Effector CD8-positive, alpha-beta T cell (primary cell): ENCODE measurements at places on chromosomes 2 and 18.

- no peak for DNase-seq
Measured at GRCh38 chr2:176018708-176019107, 16.6 kb upstream of the LNPK start.

DNA sequence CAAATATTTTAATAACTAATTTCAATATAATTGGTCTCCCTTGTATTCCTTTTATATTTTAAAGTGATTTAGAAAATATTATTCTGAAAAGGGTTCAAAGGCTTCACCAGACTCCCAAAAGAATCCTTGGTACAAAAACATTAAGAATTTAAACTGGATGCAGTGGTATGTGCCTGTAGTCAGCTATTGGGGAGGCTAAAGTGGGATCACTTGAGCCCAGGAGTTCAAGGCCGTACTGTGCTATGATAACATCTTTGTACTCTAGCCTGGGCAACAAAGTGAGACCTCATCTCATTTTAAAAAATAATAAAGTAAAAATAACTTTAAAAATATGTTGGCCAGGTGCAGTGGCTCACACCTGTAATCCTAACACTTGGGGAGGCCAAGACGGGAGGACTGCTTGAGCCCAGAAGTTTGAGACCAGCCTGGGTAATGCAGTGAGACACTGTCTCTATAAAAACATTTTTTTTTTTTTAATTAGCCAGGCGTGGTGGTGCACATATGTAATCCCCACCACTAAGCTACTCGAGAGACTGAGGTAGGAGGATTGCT is 14.7 kb downstream of the NCL start:
- no peak for DNase-seq

- no peak for DNase-seq
Measured at GRCh38 chr2:193749485-193749884, 1554.8 kb upstream of the TMEFF2 start.

DNA sequence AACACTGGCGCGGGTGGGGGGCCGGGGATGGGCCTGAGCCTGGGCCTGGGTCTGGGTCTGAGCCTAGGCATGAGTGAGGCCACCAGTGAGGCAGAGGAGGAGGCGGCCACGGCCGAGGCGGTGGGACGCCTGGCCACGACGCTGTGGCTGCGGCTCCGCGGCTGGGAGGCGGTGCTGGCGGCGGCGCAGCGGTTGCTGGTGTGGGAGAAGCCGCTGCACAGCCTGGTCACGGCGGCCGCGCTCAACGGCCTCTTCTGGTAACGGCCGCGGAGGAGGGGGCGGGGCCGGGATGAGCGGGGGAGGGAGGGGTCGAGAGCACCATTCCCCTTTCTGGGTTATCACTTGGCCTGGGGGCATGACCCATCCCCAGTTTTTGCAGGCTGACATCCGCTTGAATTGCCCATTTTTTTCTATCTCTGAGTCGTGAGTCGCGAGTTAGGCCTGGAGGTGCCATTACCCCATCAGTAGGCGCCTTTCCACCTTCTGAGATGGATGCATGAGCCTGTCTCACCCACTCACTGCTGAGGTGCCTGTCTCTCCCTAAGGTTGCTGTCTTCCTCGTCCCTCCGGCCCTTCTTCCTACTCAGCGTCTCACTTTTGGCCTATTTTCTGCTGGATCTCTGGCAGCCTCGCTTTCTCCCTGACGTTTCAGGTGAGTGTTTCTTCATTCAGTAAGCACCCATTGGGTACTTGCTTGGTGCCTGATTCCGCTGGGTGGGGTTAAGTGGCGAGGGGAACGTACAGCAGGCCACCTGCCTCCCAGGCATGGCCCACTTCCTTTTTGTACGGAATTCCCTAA is 501 bp downstream of the RETREG2 start:
- peak; percentile 38 for DNase-seq

DNA sequence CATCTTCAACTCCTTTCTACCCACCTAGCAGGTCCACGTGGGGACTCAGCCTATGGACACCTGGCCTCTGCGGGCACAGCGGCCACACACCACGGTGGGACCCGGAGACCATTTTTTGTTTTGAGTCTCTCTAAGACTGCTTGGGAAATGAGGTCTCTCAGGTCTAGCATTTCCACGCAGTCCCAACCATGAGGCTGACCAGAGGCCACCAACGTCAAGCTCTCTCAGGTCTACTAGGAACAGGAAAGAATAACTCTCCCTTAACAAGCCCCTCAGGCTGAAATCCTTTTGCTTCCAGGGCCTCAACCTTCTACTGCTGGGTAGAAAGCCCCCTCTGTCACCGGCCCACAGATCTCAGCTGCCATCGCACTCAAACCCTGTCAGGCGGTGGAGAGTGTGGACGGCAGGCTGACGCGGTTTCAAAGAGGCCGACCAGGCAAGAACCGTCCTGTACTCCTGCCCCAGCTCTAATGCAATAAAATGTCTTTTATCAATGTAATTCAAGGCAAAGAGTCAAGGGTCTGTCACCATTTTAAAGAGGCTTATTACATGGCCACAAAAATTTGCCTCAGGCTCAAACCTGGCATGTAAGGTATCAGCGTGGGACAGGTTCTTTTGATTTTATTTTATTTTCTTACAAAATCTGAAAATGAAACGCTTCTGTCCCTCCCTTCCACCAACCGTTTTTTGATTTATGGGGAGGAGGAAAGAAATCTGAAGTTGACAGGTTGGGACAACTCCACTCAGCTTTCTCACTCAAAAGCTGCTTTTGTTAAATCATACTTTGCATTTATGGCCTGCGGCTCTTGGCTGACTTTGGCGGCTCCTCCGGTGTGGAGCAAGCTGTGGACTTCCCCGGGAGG is 74.0 kb downstream of the BCL11A start:
- DNase-seq, result no peak

GRCh38 chr2:54528311-54528955 is 72.3 kb downstream of the SPTBN1 start:
- DNase-seq, result no peak

DNA sequence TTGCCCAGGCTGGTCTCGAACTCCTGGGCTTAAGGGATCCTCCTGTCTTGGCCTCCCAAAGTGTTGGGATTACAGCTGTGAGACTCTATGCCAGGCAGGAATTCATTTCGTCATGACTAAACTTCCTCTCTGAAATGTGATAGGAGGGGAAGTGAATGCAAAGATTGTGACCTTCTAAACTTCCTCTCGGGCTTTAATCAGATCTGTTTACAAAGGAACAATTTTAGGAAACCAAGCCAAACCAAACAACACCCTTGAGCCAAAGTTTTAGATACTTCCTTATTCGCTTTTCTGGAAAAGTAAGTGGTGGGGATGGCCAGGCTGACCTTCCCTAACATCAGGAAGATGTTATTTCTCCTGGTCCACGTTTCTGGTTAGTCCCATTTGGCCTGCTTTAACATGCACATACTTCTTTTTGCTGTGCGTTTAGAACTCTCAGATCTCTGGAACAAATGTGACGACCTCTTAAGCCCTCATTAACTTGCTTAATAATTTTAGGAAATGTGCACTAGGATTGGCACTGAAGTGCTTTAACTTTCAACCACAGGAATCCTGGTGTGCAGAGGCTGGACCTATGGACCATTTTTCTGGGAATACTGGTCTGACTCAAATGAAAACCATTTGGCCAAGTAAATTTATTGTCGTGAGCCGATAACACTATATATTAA is 33.2 kb upstream of the YES1 start:
- DNase-seq, result no peak

DNA sequence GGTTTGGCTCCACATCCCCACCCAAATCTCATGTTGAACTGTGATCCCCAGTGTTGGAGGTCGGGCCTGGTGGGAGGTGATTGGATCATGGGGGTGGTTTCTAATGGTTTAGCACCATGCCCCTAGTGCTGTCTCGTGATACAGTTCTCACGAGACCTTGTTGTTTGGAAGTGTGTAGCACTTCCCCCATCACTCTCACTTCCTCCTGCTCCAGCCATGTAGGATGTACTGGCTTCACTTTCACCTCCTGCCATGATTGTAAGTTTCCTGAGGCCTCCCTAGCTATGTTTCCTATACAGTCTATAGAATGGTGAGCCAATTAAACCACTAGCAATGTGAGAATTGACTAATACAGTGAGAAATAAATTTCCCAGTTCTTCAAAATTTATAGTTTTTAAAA is 325.9 kb downstream of the FSIP2 start:
- DNase-seq, result no peak

- no peak for DNase-seq
Measured at GRCh38 chr18:62745089-62745751, 29.9 kb downstream of the PHLPP1 start.

- DNase-seq, result no peak
Measured at GRCh38 chr2:134127496-134127895, 126.4 kb upstream of the MGAT5 start.

DNA sequence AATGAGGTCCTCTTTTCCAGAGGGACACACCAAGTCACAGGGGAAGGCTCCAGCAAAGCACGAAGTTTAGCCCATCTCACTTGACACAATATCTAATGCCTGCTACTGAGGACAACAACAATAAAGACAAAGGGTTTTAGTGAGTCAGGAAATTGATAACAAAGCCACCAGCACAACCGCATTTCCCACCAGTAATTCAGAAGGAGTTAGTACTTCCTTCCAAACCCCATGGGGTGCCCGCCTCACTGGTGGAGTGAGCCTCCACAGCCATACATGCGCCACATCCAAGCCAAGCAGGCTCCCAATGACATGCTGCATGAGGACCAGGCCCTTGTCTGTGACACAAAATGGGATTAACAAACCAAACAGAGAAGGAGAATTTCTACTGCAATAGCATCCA is 40.1 kb downstream of the MRPL35 start:
- no peak for DNase-seq

DNA sequence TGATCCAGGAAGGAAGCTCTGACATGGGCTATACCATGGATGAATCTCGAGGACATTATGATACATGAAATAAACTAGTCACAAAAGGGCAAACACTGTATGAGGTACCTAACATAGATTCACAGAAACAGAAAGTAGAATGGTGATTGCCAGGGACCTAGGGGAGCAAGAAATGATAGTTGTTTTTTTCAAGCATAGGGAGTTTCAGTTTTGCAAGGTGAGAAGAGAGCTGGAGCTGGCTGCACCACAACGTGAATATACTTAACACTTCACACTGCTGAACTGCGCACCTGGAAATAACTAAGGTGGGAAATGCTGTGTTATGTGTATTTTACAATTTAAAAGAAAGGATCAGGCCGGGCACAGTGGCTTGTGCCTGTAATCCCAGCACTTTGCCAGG is 13.2 kb upstream of the AGAP1 start:
- no peak for DNase-seq

DNA sequence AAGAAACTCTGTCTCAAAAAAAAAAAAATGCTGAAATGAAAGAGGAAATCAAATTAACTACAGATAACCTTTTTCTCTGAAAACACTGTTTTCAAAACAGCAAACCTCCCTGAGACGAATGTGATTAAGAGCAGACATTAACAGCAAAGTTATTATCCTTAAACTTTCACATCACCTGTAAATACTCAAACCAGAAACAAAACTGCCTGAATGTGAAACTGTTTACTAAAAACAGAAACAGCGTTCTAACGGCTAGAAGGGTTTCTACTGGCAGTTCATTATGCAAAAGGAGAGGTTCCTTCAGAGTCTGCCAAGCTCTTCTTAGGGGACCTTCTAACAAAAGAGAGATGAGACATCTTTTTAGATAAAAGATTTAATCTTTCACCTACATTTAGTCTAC is 45.9 kb downstream of the PNO1 start:
- DNase-seq, result no peak

GRCh38 chr2:174716785-174717184 is 47.5 kb downstream of the CHRNA1 start:
- DNase-seq, result no peak

GRCh38 chr18:56995579-56996188 is 151.2 kb upstream of the BOD1L2 start:
- DNase-seq, result no peak

GRCh38 chr2:11798701-11799435 is 52.4 kb downstream of the LPIN1 start:
- DNase-seq, result no peak

DNA sequence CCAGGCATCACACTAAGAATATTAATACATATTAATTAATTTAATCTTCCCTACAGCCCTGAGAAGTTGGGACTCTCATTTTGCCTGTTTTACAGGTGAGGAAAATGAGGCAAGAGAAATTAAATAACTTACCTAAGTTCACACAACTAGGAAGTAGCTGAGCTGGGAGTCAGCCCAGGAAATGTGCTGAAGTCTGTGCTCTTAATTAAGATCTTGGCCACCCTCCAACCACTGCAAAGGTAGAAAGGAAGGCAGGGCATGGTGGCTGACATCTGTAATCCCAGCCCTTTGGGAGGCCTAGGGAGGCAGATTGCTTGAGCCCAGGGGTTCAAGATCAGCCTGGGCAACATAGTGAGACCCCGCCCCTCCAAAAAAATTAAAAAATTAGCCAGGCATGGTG is 12.9 kb upstream of the MGAT4A start:
- no peak for DNase-seq

- DNase-seq, result no peak
Measured at GRCh38 chr2:55772109-55772980, 78.7 kb upstream of the PNPT1 start.
